Hematopoietic multipotent progenitor cell treated with erythropoietin and hydrocortisone succinate and interleukin-3 and kit ligand, for 6 days (in vitro differentiated cells): ENCODE measurements at places on chromosomes 6 and 20.

DNA sequence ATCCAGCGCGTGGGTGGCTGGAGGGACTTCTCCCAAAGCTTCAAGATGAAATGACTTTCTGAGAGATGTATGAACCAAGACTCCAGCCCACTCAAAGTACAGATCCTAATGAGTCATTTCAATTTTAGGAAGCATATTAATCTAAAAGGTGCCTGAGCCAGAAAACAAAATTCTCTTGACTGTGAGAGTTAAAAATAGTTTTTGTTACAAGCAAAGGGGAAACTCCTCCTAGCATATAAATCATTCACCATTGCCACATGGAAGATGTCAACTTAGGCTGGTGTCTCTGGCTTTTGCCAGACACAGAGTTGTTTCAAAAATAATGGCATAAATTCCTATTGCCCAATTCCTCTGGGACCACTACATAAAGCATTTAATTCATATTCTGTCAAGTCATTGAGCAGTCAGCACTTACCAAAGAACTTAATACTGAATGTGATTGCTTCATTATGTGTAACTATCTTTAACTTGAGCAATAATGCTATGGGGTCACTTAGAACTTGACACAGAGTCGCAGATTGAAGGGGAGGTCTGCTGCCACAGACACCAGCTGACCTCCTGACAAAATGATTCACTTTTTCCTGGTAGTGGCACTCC, 280.6 kb downstream of the SLC35F1 start:
- DNase-seq: no peak

GRCh38 chr6:17035257-17036064, 66.4 kb upstream of the STMND1 start:
- no peak for DNase-seq

DNA sequence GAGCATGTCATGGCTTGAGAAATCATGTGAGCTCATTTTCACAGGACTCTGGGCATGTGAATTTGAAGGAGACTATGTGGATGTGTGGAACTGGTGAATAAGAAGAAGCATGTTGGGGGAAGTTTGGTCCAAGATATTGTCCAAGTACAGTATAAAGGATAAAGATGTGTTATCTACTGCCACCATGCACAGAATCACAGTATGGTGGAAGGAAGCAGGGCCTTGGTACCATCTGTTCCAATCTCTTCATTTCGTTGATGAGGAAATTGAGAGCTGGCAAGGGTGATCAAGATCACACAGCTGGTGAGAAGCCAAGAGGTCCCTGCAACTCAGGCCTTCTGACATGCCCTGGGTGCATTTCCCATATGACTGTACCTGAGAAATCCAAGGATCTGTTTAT, 31.5 kb upstream of the RIPOR2 start:
- peak; percentile 23 for DNase-seq

DNA sequence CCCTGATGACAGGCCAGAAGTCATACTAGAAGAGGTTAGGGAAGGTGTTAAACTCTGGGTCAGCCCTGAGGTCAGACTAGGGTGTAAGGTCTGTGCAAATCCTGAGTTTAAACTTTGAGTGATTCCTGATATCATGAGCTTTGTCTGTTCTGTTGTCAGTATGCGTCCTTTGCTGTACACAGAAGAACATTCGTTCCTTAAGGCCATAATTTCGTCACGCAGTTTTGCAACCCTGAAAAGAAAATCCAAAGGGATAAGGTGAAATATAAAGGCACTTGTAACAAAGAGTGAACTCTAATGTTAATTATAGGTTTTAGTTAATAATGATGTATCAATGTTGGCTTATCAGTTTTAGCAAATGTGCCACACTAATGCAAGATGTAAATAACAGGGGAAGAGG, 2.3 kb downstream of the DST start:
- DNase-seq: no peak

DNA sequence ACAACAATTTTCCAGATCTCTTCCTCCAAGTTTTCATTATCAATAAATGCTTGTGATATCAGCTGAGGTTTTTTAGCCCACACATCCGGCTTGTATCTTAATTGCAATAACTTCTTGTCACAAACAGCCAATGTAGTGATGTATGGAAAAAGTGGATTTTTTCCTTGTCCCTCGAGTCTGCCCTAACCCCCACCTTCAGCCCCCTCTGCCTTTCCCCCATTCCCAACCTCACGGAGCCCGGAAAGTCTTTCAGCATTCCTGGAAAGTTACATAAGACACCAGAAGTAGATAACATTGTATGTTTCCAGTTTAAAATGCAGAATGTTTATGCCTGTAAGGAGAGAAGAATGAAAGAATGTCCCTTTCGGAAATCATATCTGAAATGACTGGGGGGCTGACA, 179.2 kb upstream of the PHACTR1 start:
- DNase-seq: no peak

DNA sequence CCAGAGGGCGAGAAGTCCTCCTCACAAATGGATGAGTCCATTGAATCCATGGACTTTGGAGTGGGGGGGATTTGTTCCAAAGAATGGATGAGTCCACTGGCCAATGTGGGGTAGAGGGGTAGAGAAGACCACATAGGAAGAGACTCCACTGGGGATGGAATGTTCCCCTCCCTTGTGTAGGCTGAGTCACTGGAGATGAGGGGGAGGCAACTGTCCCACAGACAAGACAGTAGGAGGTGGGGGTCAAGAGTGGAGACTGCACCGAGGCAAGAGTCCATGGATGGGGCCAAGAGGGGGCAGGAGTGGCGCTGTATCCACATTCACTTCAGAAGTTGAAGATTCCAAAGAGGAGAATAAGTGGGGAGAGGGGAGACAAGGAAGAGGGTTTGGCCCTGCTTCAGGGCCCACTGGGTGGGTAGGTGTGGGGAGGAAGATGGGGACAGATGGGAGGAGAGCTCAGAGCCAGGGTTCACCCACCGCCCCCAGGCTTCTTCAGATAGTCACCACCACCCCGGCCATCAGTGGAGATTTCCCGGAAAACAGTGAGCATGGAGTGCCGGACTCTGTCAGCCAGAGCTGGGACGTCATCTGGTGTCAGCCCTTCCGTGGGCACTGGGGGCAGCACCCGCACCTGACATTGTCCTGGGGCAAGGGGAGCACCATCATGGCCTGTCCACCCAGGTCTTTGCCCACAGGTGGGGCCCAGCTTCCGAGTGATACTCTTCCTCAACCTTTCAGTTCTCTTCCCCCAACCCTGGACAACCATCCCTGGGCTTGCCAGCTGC, 4.6 kb downstream of the EGFL8 start:
- DNase-seq: no peak

DNA sequence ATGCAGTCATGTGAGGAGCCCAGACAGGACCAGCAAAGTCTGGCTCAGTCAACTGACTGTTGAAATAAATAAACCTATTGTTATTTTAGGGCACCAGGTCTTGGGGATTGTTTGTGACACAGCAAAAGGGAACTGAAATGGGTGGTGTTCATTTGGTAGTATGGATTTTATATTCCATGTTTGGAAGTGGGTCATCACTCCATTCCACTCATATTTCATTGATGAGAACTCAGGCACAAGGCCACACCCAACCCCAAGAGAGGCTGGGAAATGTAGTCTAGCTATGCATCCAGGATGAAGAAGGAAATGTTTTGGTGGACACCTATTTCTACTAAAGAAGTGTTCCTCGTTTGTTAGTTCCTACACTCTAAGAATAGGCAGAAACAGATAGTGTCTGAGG, 64.9 kb upstream of the BTBD3 start:
- DNase-seq: no peak

DNA sequence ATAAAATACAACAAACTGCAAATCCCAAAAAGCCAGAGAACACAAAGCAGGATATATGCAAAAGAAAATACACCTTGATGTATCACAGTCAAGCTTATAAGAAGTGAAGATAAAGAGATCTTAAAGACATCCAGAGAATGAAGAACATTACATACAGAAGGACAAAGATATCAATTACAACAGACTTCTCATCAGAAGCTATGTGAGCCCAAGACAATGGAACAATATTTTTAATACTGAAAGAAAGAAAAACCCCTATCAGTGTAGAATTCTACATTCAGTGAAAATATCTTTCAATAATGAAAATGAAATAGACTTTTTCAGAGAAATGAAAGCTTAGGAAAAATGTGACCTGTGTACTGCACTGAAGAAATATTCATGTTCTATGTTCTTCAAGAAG, 104.5 kb upstream of the PHACTR3 start:
- no peak for DNase-seq

- no peak for DNase-seq
Observed at GRCh38 chr20:23122321-23122720, 36.2 kb upstream of the CD93 start.

DNA sequence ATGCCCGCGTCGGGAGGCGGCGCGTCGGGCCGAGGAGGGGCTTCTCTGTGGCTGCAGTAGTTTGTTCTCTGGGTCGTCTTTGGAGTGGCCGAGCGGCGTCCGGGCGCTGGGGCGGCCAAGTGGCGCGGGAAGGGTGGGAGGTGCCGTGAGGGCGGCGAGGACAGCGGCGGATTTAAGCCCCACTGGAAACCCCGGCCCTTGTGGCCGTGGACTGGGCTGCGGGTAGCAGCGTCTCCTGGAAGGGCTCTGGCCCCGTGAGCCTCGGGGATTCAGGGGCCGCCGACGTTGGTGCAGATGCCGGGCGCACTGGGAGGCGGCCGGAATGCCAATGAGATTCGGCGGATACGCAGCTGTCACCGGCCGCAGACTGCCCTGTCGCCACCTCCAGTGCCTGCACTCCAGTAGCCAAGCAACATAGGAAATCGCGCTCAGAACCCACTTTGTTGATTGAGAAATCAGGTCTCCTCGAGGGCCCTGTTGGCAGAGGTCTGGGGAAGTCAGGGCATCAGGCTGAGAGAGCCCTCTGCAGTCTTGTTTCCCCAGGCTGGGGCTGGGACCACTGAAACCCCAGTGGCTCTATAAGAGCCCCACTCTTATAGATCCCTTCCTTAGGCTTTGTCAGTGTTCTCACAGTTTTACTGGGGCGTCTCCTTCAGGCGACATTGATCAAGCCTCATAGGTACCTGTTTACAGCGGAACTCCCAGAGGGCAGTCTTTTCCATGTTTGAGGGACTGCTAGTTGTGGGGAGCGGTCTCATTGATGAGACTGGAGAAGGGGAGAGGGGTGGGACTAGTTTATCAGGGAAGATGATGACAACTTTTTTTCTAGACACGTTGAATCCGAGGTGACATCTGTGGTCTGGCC, 642 bp downstream of the GZF1 start:
- peak; percentile 72 for DNase-seq

DNA sequence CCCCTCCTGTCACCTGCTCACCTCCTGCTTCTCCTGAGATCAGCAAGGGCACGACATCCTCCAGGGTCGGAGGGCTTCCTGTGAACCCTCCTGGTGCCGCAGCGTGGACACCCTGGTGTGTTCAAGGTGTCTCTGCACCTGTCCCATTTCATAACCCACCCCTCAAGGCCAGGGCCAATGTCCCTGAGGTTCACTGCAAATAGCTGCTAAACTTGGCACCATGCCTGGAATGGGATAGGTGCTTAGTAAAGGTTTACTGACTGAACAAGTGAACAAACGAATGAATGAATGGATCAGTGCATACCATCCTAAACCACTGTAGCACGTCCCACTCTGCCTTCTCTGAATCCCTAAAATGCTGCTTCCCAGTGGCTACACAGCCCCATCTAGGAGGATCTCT, 35.0 kb downstream of the SIRPA start:
- no peak for DNase-seq

DNA sequence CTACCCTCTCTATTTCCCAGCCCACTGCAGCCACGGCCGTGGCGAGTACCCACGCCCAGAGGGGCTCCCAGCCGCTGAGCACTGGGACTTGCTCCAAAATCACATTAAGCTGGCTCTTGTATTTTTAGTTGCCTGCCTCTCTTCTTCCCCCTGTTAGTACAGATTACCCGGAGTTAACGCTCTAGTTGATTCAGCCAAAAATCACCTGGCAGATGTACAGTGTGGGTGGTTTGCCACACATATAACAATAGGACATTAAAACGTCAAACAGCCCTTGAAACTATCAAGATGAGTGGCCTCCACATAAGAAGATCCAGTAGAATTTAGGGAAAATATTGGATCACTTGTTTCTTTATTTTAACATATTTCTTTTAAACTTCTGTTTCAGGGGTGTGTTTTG, 268.8 kb upstream of the PRDM1 start:
- DNase-seq: no peak
